T-helper 17 cell (primary cell): ENCODE measurements at places on chromosomes 1 and 21.
A peak's percentile ranks its signal among the peaks of the same experiment; 100 is the strongest.

- no peaks in the 10 kb centered on the region for H3K4me1 ChIP-seq
- no peak for DNase-seq
Measured at GRCh38 chr1:188426561-188426960, 1597.8 kb downstream of the PLA2G4A start.

GRCh38 chr1:222418654-222419053 lies 129.2 kb downstream of the HHIPL2 start:
- H3K27ac ChIP-seq, result no peak overlapping the region
- no peaks in the 10 kb centered on the region for H3K36me3 ChIP-seq
- H3K27me3 ChIP-seq, result no peaks in the 10 kb centered on the region
- peaks cover 33% of the 10 kb centered on the region for H3K4me1 ChIP-seq

DNA sequence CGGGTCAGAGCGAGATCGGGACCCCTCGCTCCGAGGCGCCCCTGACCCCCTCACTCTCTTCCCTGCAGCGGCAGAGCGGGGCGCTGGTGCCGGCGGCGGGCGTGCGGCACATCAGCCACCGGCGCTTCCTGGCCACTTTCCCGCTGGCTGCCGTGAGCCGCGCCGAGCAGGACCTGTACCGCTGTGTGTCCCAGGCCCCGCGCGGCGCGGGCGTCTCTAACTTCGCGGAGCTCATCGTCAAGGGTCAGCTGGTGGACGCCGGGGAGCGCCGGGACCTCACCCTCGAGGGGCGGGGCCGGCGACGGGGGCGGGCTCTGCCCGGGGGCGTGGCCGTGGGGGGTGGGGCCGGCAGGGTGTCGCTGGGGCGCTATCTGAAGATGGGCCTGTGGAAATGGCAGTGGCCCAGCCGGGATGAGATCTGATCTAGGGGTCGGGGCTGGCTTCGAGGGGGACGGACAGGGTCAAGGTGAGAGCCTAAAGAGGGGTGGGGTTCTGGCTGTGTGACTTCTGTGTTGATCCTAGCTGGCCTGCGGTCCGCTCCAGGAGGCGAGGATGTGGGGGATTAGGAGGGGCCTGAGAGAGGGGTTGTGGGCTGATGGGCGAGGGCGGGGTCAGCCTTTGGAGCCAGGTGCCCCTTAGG lies 23.6 kb downstream of the PTPRU start:
- H3K27ac ChIP-seq, result no peak overlapping the region
- peaks cover 2% of the 10 kb centered on the region for H3K36me3 ChIP-seq
- peaks cover 8% of the 10 kb centered on the region for H3K4me1 ChIP-seq
- peak overlapping the region; percentile 87 for H3K4me3 ChIP-seq

DNA sequence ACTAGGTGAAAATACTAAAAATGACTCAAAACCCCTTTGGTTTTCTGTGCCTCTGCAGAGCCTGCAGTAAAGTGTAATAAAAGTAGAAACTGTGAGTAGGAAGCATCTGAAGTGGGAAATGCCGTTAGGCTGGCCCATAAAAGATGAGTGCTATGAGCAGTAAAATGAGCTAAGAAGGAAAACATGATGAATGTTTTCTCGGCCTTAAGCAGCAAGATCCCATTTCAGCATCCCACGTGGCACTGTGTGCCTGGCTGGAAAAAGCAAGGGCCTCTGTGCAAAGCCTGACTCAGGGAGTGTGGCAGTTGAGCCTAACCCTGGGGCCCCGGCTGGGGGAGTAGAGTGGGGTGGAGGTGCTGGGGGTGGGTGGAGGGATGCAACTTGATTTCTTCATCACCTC lies 109.5 kb downstream of the TBX15 start:
- H3K36me3 ChIP-seq, result no peaks in the 10 kb centered on the region
- H3K27ac ChIP-seq, result no peak overlapping the region
- H3K4me3 ChIP-seq, result no peak overlapping the region
- H3K27me3 ChIP-seq, result no peaks in the 10 kb centered on the region

GRCh38 chr21:41680444-41681347 lies 86.2 kb downstream of the RIPK4 start:
- H3K27me3 ChIP-seq, result peaks cover 63% of the 10 kb centered on the region
- H3K4me3 ChIP-seq, result no peak overlapping the region
- peaks cover 7% of the 10 kb centered on the region for H3K4me1 ChIP-seq

GRCh38 chr1:234963904-234964702 lies 164.5 kb downstream of the TOMM20 start:
- peak overlapping the region; percentile 73 for H3K4me3 ChIP-seq
- peaks cover 56% of the 10 kb centered on the region for H3K4me1 ChIP-seq
- DNase-seq, result no peak
- no peaks in the 10 kb centered on the region for H3K27me3 ChIP-seq

GRCh38 chr21:39645331-39645730 lies 32.6 kb downstream of the B3GALT5 start:
- H3K27me3 ChIP-seq, result peaks cover 12% of the 10 kb centered on the region
- no peak overlapping the region for H3K27ac ChIP-seq
- no peaks in the 10 kb centered on the region for H3K36me3 ChIP-seq

DNA sequence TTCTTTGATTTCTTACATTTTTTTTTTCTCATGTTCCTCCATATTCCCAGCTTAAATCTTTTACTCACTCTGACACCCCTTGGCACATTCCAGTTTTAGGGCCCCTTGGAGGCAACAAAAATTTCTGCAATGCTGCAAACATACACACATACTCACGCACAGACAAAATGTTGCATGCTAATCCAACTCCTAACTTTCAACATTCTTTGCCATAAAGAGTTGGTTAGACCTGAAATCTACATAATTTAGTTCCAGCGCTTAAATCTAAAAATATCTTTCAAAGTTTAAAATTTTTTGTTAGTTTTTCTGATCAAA lies 103.9 kb downstream of the PTPN14 start:
- H3K27me3 ChIP-seq, result peaks cover 18% of the 10 kb centered on the region
- peaks cover 2% of the 10 kb centered on the region for H3K36me3 ChIP-seq
- no peaks in the 10 kb centered on the region for H3K4me1 ChIP-seq

DNA sequence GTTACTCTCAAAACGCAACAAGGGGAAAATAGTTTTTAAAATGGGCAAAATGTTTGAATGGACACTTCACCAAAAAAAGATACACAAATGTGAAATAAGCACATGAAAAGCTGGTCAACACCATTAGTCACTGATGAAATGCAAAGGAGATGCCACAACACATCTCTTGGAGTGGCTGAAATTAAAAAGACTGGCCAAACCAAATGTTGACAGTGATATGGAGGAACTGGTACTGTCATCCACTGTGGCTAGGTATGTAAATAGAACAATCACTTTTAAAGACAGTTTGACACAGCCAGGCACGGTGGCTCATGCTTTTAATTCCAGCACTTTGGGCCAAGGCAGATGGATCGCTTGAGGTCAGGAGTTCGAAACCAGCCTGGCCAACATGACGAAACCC lies 91.1 kb downstream of the POFUT2 start:
- H3K27me3 ChIP-seq, result no peaks in the 10 kb centered on the region
- H3K36me3 ChIP-seq, result peaks cover 16% of the 10 kb centered on the region
- H3K27ac ChIP-seq, result no peak overlapping the region
- no peak overlapping the region for H3K4me3 ChIP-seq
- H3K4me1 ChIP-seq, result peaks cover 33% of the 10 kb centered on the region
- DNase-seq, result no peak

GRCh38 chr1:38789498-38790169 lies 69.9 kb downstream of the RRAGC start:
- no peak overlapping the region for H3K4me3 ChIP-seq
- peaks cover 79% of the 10 kb centered on the region for H3K27me3 ChIP-seq
- H3K4me1 ChIP-seq, result no peaks in the 10 kb centered on the region
- DNase-seq, result no peak

DNA sequence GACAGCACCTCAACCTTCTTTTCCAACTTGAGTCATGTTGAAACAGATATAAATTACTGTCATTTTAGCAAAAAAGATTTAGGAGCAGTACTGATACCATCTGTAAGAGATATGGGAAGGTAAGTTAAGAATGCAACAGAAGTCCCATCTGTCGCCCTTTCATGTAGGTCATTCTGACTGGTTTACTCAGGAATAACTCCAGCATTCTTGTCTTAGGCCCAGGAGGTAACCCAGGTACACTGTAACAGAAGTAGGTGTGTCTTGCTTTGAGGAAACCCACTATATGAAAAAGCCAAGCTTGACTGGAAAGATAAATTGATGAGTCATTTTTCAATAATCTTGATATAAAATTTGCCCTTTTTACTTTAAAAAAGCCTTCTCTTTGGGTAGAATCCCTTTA lies 35.4 kb downstream of the PGM1 start:
- DNase-seq, result no peak
- H3K27me3 ChIP-seq, result no peaks in the 10 kb centered on the region
- H3K27ac ChIP-seq, result no peak overlapping the region

- no peaks in the 10 kb centered on the region for H3K27me3 ChIP-seq
- H3K4me1 ChIP-seq, result peaks cover 39% of the 10 kb centered on the region
Measured at GRCh38 chr1:101004061-101004460, 21.5 kb downstream of the DPH5 start.

- no peak for DNase-seq
- H3K4me3 ChIP-seq, result no peak overlapping the region
Measured at GRCh38 chr1:222886878-222887351, 72.1 kb downstream of the DISP1 start.

DNA sequence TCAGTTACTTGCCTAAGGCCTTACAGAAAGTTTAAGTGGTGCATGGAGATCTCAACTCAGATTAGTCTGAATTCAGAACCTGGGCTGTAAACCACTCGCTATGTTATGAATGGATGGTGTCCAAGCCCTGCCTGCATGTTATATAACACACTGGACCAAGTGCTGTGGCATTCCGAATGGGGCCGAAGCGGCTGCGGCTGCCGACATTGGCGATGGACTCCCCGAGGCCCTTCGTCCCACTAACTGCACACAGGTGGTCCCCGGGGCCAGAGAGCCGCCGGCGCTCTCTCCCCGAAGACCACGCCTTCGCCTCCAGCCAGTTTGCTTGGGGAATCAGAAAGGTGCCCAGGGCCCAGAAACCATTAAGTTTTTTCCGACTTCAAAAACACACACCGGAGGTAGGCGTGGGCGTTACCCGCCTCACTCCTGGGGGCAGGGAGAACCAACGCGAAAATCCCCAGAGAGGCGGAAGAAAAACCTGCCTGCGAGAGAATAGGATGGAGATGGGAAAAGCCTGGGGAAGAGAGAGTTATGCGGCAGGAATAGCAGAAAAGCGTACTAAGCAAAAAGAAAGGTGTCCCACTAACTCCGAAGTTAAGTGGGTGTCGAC lies 579 bp upstream of the TENT5C start:
- H3K36me3 ChIP-seq, result peaks cover 2% of the 10 kb centered on the region
- DNase-seq, result no peak
- peak overlapping the region; percentile 96 for H3K4me3 ChIP-seq
- H3K27me3 ChIP-seq, result no peaks in the 10 kb centered on the region

DNA sequence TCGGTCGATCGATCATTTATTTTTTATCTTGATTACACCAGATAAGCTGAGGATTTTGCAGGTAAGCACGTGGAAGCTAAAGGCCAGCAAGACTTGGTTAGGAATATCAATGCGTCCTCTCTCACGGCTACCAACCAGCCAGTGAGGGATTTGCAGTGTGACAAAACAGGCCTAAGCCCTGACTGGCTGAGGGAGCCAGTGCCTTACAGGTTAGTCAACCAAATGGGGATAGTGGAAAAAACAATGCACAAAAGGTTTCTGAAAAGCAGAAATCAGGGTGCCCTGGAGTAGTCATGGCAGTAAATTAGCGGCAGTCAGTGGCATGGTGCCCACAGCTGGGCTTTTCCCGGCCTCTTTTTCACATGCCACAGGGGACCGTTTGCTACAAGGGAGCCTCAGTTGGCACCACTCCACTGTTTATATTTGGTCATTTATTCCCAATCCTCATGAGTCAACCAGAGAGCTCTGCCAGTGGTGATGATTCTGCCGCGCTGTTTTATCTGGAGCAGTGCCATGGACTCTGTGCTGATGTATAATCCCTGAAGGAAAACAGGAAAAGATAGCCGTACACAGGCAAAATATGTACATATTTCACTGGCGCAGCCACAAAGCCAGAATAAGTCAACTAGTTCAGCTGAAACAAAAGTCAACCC lies 167.6 kb downstream of the RHOU start:
- no peaks in the 10 kb centered on the region for H3K36me3 ChIP-seq
- no peak overlapping the region for H3K27ac ChIP-seq
- no peaks in the 10 kb centered on the region for H3K27me3 ChIP-seq

DNA sequence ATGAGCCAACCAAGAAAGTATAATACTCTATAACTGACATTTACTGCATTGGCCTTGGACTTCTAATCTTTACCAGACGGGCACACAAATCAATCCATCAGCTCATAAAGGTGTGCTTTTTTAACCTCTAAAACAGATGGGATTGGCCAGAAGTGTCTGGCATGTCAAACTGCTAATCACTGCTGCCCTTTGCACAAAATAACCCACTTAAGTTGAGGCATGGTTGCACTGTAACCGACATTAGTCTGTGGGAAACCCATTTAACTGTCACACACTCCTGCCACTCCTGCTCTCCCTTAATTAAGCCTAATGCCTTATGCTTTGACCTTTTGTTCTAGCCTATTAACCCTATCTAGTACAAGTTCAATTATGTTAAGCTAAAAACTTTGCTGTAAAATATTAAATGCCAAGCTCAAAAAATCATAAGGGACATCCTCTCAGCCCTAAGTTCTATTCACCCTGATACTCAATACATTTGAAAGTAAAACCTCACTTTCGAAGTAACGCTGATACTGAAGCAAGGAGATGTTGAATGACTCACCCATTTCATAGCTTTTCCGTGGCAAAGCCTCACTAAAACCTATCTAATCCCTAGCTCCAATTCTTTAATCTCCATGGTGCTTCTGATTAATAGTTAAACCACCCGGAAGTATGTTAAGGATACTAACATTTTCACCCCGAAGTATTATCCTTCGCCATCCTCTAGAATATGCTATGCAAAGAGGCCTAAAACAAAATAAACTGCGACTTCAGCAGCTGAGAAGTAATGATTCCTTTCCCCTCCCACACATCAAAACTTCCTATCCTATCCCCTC lies 12.9 kb downstream of the NRIP1 start:
- peaks cover 18% of the 10 kb centered on the region for H3K27me3 ChIP-seq
- H3K4me3 ChIP-seq, result peak overlapping the region; percentile 79
- H3K27ac ChIP-seq, result peak overlapping the region; percentile 27

DNA sequence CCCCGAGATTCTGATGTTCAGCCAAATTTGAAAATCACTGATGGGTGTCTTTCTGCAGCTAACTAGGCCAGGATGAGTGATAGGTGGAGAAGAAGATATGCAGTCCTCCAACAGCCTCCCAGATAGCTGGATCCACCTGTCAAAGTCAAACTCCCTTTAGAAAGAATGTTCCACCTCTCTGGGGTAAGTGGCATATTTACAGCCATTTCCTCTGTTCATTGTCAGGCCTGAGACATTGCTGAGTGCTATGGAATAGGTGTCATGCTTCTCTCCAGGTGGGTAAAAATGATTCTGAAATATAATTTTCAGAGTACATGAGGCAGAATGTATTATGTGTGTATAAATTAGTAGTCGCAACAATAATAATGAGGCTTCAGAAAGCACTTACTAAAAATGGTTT lies 316.8 kb downstream of the TTLL7 start:
- H3K36me3 ChIP-seq, result no peaks in the 10 kb centered on the region
- no peak overlapping the region for H3K27ac ChIP-seq
- H3K4me1 ChIP-seq, result no peaks in the 10 kb centered on the region
- no peak for DNase-seq

GRCh38 chr1:204564835-204565234 lies 48.6 kb downstream of the MDM4 start:
- DNase-seq, result no peak
- H3K4me1 ChIP-seq, result peaks cover 42% of the 10 kb centered on the region
- peak overlapping the region; percentile 61 for H3K4me3 ChIP-seq

GRCh38 chr21:41802684-41803083 lies 35.8 kb upstream of the RIPK4 start:
- H3K27me3 ChIP-seq, result no peaks in the 10 kb centered on the region
- no peaks in the 10 kb centered on the region for H3K36me3 ChIP-seq
- H3K4me3 ChIP-seq, result no peak overlapping the region
- no peak for DNase-seq

GRCh38 chr1:230120921-230121381 lies 53.9 kb downstream of the GALNT2 start:
- H3K27ac ChIP-seq, result peak overlapping the region; percentile 2
- H3K36me3 ChIP-seq, result peaks cover 5% of the 10 kb centered on the region
- peaks cover 48% of the 10 kb centered on the region for H3K4me1 ChIP-seq
- no peaks in the 10 kb centered on the region for H3K27me3 ChIP-seq
- no peak overlapping the region for H3K4me3 ChIP-seq
- DNase-seq, result no peak
